DMS79 (cell line): ENCODE measurements at places on chromosomes 6 and 20.

DNA sequence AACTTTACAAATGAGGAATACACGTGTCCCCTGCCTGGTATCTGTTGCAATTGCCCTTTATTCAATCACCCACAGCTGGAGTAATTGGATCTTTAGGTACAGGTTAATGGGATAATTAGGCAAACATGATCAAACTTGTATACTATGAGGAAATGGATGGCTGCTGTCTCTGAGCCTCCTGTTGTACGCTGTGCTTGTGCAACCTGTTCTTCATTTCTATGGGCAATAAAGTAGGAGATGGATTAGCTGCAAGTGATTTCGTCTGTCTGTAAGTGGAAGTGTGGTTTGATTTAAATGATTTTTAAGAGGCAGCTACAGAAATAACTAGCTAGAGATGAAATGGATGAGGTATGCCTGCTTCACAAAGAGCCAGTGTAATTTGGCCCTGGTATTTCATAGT is 474.1 kb downstream of the RNF144B start:
- peak; percentile 94 for DNase-seq

DNA sequence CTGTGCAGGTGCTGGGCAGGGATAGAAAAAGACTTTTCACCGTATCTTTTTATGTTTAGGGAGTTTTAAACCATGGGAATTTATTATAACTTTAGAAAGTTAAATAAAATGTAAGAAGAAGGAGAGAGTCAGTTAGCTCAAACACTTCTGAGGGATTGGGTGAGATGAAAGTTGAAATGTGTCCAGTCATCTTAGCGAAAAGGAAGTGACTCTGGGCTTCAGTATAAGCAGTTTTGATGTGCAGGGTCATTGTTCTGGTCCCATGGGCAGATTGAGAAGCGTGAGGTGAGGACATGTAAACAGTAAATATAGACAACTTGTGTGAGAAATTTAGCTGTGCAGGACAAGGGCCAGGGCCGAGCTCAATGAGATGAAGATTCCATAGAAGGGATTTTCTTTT is 66.9 kb downstream of the TOX2 start:
- DNase-seq, result no peak

- DNase-seq, result peak; percentile 36
Observed at GRCh38 chr20:36585410-36586125, 12.2 kb downstream of the TGIF2 start.

DNA sequence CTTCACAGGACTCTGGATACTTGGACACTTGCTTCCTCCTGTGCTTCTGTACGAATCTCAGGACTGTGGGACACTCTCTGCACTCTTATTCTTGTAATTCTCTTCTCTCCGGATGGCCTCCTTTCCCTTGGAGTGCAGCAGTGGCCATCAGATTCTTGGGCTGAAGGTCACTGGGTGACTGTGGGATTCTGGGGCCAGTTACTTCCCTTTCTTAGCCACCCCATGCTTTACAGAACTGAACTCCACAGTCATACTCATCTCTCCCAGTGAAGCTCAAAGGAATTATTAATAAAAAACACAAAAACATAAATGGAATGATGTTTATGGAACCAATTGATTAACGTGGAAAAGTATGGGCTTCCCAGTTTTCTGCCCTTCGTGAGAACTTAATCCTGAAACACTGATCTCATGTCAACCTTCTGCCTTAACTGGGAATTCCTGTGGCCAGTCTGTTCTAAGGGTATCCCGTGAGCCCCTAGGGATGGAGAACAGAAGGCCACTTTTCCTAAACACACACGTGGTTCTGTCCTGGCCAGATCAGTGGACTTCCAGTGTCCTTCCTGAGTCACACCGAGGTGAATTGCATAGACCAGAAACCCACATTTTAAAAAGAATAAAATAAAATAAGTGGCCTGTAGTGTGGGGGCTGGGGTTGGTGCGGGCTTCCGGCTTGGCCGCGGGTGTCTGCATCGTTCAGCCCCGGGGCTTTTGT is 23.6 kb upstream of the HLA-E start:
- no peak for DNase-seq

- DNase-seq, result no peak
Observed at GRCh38 chr6:169069356-169069755, 184.3 kb downstream of the THBS2 start.

DNA sequence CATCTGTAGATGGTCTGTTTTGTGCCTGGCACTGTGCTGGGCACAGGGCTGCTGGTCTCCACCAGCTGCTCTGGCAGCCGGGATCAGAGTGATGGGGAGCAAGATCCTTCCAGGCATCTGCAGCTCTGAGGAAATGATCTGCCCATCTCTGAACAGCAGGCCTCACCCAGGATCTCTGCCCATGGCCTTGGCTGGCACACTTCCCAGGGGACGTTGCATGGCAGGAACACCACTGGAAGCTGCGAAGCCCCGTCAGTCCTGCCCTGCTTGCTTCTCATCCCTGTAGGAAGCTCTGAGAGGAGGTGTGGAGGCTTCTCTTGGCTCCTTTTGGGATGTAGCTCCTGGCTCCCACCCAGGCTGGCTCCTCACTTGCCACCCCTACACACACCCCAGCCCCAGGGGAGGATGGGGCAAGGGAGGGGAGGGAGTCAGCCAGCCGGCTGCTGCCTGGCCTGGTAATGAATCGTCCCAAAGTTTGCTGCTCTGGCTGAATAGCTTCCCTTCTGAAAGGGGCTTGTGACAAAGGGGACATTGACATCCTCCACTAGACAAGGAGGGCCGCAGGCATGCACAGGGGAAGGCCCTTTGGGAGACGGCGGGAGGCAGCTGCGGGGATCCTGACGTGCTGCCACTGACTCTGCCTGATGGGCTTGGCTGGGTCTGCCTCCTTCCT is 108.9 kb downstream of the VEGFA start:
- DNase-seq, result no peak

DNA sequence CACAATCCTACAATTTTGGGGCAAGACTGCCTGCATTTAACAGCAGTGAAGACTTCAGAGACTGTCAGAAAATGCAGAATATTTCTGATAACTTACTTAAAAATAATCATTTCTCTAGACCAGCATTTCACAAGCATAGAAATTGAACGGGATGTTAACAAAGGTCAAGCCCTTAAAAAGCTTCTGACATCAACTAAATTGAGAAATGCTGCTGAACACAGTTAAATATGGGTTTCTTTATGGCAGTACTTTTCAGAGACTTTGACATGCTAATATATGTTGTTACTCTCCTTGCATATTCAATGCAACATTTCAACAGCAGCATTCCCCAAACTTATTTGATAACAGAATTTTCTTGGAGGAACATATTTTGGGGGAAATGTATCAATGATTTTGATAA is 84.5 kb downstream of the KIF13A start:
- DNase-seq, result no peak

GRCh38 chr6:40148882-40149573 is 214.8 kb upstream of the MOCS1 start:
- DNase-seq, result no peak

DNA sequence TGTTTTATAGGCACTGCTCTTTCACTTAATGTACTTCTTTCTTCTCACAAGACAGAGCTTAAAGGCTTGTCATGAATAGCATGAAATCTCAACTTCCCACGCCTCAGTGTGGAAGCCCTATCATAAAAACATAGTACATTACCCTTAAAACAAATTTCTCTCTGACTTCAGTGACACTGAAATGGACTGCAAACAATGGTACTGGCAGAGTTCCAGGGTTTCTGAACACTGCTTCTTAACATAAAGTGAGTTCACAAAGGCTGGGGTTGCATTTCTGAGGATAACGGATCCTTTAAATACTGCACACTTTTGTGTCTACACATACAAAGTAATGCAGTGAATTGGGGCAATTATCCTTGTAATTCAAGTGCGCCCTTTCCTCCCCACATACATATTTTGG is 32.3 kb upstream of the PLEKHG1 start:
- peak; percentile 26 for DNase-seq

DNA sequence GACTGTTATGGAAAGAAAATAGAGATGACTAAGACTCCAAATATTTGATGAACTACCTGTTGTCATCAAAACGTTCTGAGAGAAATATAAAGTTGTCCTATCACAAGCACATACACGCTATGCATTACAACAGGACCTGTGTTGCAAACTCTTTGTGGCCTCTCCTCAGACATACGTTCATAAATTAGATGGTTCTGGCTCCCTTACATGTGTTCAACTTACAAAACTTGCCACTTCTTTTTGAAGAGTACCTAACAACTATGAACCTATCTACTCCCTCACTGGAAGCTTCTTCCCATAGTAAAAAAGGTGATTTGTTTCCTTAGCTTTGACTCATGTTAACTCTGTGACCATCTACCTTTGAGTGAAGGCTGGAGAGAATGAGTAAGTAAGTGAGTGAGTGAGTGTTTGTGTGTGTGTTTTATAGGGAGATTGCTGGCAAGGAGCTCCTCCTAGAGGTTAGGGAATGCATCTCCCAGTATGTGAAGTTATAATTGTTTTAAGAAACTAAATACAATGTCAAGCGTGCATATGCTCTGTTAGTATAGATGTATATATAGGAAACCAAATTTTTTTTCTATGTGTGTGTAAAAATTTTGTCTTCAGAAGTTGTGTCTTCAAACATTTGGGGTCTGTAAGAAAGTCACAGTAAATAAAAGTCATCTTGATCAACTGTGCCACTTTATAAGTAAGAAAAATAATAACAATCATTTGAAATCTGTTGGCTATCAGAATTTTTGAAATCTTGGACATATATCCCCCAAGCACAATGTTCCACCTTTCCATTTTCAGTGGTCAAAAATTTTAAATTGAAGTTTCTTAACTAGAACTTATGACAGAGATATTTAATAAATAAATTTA is 1211.1 kb upstream of the GJE1 start:
- no peak for DNase-seq

DNA sequence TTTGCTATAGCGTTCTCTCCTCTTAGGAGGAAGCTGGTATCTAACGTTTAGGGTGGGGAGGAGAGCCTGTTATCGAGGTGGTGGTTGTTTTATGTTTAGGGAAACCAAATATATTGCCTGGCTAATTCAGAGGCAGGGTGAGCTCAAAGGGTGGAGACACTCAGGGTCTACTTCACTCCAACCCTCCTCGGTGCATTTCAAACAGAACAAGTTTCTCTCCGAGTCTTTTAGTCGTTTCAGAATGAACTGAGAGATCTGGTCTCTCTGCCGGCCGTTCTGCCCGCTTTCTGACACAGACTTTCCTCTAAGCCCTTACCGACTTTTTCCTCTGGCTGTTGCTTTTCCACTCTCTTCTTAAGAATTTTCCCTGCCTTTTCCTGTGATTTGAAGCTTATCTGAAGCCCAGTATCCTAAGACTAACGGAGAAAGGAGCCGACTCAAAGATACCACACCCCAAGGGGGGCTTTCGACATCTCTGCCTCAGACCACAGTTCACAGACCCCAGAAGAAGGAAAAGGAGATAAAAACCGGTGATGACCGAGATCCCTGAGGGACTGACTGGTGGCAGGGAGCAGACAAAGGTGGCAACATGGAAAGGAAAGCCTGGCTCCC is 865 bp downstream of the STK38 start:
- no peak for DNase-seq

DNA sequence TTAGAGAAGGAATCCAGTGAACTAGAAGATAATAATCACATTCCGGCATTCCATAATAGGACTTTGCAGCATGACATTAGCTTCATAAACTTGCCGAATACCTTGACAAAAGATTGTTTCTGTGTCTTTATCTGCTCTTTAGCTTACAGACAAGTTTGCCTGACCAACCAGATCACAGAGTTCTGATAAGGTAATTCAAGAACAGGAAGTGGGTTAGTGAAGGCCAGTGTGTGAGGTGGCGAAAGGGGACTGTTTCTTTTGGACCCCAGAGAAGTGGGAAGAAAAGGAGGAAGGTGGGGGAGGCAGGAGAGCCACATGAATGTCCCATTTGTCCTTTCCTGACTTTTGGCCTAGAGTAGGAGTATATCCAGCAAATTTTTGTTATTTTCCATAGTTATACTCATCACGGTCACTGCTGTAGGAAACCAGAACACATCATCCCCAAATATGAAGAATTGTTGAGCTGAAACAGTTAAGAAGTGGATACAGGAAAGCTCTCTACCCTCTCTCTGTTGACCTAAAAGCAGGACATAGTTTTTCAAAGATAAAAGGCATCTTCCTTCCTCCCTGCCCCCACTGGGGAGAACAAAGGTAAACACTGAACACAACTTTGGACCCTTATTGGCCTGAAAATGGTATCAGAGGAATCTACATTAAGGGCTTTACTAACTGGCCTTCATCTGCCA is 72.4 kb upstream of the TNFAIP3 start:
- DNase-seq, result no peak

DNA sequence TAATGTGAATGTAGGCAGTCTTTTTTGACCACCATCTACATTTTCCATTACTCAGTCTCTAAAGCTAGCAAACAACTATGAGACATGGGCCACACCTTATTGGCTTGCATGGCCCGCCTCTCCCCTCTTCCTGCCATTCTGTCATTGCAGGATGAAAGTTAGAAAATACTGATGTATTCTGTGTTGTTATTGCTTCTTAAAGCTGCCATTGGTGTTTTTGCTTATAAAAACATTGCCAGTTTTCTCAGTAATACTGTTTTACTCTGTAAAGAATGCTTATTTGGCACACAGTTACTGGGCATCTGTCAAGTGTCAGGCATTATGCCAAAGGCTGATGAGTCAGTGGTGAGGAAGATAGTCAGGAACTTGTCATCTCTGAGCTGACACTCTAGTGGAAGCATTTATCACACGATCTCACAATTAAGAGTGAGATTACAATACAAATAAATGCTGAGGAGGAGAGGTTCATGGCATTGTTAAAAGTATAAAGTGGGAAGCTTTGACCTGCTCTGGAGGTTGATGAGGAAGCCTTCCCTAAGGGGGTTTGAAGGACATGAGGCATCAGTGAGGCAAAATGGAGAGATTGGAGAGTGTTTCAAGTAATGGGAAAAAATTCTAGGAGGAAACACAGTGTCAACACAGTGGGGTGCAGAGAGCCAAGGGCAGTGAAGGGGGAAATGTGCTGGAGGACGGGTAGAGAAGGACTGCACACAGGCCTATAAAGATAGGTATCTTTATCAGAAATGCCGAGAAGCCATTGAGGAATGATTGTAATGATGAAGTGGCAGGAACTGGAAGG is 14.7 kb downstream of the KLHL32 start:
- no peak for DNase-seq

GRCh38 chr6:33595001-33595846 is 15.1 kb upstream of the BAK1 start:
- DNase-seq, result no peak

DNA sequence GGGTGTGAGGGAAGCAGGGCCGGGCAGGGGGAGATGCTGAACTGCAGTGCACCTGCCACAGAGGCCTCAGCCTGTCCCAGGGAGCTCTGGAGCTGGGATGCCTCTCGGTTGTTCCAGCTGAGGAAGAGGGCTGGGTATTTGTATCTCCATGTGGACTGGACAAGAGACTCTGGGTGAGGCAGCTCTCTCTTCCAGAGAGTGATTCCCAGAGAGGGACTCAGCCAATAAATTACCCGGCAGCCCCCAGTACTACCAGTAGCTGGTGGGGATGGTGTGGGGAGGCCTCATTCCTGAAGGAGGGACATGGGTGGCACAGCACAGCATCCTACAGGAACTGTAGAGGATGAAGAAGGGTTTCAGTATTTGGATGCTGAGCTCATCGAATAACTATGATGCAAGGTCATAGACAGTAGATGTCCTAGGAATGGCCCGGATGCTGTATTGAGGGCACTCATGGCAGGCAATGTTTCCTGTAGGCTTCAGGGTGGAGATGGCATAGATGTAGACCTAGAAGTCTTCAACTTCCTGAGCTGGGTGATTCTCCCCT is 1.4 kb downstream of the FGD2 start:
- no peak for DNase-seq

- DNase-seq, result no peak
Observed at GRCh38 chr6:150269857-150270223, 99.0 kb upstream of the IYD start.
